ENCODE measurements at places on chromosomes 2 and 18. TPM values are rescaled to one million over a fixed set of nuclear protein-coding genes. Genes with fewer than 3 reads are reported as not detected.

- DNase-seq = no peak
Observed at GRCh38 chr2:138503652-138504051, 2.1 kb downstream of the SPOPL start.

GRCh38 chr2:193253014-193253530, 1058.3 kb upstream of the TMEFF2 start:
- DNase-seq = no peak

- no peak for DNase-seq
Observed at GRCh38 chr18:35137632-35138031, 96.4 kb downstream of the MAPRE2 start.

DNA sequence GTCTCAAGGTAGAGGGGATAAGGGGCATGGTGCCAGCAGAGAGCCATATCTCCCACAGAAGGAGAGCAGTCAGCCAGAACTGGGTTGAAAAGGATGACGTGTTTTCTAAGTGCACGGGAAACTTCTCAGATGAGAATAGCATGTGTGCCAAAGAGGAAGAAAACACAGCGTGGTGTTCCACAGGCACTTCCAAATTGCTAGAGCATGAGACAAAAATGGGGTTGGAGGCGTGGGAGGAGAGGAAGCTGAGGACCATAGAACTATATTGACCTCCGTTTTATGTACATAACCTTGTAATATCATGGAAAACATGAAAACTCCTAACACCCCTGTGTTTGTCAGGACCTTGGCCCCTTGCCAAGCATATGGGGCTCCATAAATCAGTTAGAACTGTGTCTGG, 682.7 kb upstream of the RAB6C start:
- no peak for DNase-seq

DNA sequence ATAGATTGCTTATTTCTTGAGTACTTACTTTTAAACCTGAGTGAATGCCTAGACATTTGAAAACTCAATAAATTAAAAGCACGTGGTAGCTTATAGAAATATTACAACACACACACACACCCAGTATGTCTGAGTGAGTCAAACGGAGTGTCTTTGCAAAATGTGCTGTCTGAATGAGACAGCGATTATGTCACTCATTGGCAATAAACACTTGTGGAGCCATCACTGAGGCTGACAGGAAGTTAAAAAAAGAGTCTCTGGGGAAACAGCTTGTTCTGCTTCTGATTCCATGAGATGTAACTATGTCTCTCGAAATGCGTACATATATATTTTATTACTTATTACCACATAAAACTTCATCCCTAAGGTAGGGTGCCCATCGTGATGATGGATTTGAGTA, 22.3 kb upstream of the VPS4B start:
- no peak for DNase-seq

- DNase-seq = no peak
Observed at GRCh38 chr18:24054130-24054529, 39.6 kb downstream of the TTC39C start.

DNA sequence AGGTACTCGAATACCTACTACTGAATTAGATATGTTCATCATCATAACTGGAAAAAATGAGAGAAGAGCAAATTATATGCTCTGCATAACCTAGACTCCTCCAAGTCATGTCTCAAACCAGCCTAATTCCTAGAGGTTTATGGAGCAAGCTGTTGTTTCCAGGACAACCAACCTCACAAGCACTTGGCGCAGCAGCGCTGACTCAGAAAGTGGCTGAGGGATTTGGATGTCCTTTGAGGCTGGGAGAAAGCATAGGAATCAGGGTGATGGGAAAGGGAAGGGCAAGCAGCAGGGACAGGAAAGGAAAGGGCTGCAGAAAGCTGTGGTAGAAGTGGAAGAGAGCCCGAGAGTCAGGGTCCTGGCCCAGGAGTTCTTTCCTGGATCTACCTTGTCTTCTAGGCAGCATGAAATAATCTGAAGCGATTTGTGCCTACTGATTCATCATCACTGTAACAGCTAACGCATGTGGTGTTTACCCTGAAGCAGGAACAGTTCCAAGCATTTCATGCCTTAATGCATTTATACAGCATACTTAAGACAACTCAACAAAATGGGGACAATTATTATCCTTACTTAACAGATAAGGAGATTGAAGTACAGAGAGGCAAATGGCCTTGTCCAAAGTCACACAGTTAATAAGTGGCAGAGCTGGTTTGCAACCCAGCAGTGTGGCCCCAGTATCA, 3.7 kb downstream of the PLEK start:
- no peak for DNase-seq

GRCh38 chr2:162925595-162925994, 87.0 kb upstream of the KCNH7 start:
- DNase-seq = no peak

DNA sequence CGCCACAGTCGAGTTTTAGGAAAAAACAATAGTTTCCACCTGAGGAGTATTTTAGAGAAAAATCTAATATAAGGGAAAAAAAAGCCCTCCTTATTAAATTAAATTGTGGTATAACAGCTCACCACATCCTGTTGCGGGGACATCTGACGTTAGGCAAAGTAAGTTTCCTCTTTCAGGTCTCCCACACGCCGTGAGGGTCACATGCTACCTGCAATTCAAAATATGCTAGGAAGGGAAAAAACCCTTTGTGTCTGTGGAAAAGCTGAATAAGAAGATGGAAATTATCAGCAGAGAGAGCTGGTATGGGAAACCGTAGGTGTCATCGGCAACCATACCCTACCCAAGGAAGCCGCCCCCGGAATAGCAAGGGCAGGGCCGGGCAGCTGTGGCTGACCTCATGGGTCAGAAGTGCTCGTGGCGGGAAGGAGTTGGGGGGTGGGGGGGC, 128.0 kb downstream of the NFATC1 start:
- DNase-seq = no peak

DNA sequence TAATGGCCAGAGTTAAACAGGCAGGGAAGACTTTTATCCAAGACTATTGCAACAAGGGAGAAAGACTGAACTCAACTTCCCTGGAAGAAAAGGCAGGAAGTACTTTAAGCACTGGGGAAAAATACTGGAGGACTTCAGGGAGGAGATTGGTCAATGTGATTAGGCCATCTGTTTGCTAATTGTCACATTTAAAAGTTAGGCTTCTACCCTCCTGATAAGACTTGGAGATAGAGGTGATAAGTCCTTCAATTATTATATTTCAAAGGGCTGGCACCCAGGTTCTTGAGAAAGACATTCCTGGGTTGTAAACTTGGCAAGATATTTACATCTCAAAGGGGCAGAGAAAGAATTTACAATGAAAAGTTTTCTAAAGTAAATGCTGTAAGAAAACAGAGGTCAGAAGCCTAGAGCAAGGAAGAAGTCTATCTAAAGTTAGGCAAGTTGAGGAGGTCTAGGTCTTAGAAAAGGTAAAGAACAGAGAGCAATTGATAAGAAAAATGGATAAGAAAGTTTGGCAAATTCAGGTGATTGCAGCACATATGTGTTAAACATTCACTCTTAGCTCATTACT, 48.4 kb downstream of the DTNA start:
- DNase-seq = no peak

GRCh38 chr18:24212939-24213338, 74.1 kb downstream of the CABYR start:
- no peak for DNase-seq

GRCh38 chr2:167132066-167132465, 243.8 kb downstream of the XIRP2 start:
- no peak for DNase-seq

- no peak for DNase-seq
Observed at GRCh38 chr2:238518172-238518820, 91.6 kb downstream of the ASB1 start.

DNA sequence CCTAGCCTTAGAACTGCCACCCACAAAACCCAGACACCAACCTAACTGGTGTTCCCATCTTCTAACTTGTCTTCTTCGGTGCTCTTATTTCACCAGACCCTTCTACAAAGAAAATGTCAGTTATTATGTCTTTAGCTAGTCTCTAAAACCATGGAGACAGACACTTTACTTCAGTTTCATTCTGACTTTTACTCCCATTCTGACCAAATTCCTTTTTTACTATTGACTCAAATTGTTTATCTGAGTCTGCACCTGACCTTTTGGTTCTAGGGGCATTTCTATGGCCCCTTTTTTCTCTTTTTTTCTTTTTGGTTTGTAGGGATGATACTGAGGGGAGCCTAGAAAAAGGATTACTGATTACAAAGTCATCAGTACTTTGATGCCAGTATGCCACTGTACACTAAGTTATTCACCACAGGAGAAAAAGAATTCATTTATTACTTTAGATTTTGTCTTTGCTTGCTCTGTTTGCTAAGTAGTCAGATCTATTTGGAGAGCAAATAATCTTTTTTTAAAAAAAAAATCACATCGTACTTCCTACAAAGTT, 6.8 kb upstream of the SLC1A4 start:
- no peak for DNase-seq

GRCh38 chr2:7497178-7497577, 580.0 kb downstream of the RNF144A start:
- DNase-seq = no peak

DNA sequence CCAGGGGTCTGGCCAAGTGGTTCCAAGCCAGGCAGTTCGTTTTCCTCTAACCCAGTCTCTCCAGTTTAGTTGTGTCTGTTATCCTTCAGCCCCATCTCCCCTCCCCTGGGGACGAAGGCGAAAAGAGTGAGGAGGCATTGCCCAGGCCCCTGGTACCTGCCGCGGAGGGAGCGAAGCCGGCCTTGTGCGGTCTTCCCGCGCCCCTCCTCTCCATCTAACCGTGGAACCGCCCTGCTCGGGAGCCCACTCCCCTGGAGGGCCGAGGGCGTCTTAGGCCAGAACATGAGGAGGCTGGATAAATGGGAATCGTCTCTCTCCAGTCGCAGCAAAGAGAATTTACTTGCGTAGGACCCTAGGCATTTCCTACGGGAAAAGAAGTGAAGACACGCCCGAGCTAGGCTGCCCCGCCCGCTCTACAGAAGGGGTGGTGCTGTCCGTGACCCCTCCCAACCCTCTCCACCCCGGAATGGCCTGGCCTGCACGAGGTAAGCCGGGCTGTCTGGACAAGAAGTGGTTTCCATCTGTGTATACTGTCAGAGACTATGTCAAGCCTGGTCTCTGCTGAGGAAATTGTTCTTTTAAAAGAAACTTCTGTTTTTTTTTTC, 156.2 kb downstream of the MIB1 start:
- no peak for DNase-seq

GRCh38 chr2:172674034-172674967, 61.3 kb upstream of the RAPGEF4 start:
- peak; percentile 47 for DNase-seq

- no peak for DNase-seq
Observed at GRCh38 chr18:10405816-10406663, 48.4 kb upstream of the APCDD1 start.

- no peak for DNase-seq
Observed at GRCh38 chr2:54388076-54388475, 68.1 kb upstream of the SPTBN1 start.

- no peak for DNase-seq
Observed at GRCh38 chr18:79693561-79694205, 14.1 kb downstream of the CTDP1 start.

DNA sequence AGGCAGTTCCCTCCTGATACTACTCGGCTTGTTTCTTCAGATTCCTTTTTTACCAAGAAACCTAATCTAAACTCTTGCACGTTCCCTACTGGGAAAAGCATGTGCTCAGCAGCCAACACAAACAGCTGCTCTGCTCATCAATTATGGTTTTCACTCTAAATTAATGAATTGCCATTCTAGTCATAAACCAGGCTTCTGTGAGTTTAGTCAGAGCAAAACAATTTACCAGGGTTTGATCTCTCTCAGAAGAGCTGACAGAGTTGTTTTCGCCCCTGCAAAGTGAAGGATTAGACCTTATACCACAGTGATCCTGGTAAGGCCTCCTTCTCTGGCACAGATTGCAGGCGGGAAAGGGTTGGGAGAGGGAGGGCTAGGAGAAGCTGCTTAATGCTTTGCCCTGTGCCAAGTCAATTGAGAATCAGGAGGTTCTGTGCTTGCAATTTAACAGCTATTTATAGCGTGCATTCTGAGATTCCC, 57.2 kb downstream of the REEP1 start:
- no peak for DNase-seq

GRCh38 chr2:84441036-84441435, 18.0 kb downstream of the SUCLG1 start:
- no peak for DNase-seq

- no peak for DNase-seq
Observed at GRCh38 chr2:85002534-85002933, 31.6 kb downstream of the KCMF1 start.

GRCh38 chr2:147945660-147946059, 74.9 kb downstream of the ORC4 start:
- DNase-seq = no peak

DNA sequence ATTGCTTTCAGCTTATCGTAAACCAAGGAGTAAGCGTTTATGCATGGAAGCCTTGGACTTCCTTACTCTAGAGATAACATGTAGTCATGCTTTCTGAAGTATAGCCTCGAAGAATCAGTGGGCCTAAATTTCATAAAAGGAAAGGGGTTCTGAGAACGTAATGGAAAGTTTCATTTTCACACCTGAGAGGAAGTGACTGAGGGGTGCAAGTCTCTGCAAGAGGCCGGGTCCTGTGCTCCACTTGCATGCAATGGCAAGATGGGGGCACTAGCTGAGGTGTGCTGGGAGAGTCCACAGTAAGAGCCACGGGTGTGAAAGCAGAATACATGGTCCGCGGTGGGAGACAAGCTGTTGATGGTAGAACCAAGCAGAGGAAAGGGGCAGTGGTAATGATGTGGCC, 36.5 kb upstream of the C1D start:
- no peak for DNase-seq

DNA sequence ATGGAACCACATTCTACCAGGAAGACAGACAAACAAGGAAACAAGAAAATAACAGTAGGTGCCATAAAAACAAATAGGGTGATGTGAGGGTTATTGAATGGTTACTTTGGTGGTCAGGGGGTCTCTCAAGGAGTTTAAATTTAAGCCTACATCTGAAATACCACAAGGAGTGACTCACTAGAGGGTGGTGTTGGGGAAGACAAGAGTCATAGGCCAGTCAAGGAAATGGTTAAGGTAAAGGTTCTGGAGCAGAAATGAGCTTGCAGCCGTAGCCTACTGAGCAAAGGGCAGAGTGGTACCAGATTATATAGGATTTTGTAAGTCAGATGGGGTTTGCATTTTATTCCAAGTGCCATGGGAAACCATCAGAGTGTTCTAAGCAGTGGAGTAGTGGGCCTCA, 135.6 kb upstream of the DAPL1 start:
- DNase-seq = no peak

GRCh38 chr18:56097621-56098020, 509.6 kb upstream of the TCF4 start:
- no peak for DNase-seq

DNA sequence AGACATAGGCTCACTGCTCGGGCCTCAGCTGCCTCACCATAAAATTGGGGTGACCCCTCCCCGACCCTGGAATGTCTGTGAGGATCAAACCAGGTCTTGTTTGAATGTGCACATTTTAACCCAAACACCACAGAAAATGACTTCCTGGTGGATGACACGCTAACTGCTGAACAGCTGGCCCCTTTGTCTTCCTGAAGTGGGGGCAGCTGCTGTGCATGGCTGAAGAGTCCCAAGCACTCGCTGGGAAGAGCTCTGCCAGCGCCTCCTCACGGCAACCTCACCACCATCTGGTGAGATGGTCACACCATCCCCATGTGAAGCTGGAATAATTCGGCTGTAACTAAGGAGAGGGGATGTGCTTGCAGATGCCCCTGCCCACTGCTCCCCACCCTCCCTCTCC, 34.0 kb downstream of the AQP12A start:
- no peak for DNase-seq

LTBP1 gene
- polyA plus RNA-seq = 10.9 TPM

PIGN gene
- polyA plus RNA-seq = 19.2 TPM

RESP18 gene
- polyA plus RNA-seq = not detected

NCKAP5 gene
- 1.1 TPM for polyA plus RNA-seq

AOX1 gene
- polyA plus RNA-seq = 101 TPM

SERPINB3 gene
- 0.34 TPM for polyA plus RNA-seq

CXCR4 gene
- polyA plus RNA-seq = 84.3 TPM

TTLL4 gene
- 36.8 TPM for polyA plus RNA-seq
